ENCODE measurements at places on chromosomes 13 and 19.

DNA sequence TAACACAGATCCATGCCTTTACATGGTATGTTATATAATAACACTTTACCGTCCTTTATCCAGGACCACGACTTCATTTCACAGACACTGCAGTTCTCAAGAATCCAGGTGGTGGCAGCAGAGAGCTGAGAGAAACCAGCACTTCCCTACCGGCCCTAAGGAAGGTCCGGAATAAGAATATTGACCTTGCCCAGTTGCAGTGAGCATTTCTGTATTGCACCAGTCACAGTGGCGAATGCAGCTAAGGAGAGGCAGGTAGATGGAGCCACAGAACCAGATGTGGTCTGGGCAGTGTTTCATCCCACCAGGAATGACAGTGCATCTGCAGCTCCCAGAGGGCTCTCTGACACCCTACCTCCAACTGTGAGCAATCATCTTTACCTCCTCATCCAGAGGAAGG, 44.6 kb downstream of the ZNF787 start:
- peak; percentile 96 for DNase-seq

DNA sequence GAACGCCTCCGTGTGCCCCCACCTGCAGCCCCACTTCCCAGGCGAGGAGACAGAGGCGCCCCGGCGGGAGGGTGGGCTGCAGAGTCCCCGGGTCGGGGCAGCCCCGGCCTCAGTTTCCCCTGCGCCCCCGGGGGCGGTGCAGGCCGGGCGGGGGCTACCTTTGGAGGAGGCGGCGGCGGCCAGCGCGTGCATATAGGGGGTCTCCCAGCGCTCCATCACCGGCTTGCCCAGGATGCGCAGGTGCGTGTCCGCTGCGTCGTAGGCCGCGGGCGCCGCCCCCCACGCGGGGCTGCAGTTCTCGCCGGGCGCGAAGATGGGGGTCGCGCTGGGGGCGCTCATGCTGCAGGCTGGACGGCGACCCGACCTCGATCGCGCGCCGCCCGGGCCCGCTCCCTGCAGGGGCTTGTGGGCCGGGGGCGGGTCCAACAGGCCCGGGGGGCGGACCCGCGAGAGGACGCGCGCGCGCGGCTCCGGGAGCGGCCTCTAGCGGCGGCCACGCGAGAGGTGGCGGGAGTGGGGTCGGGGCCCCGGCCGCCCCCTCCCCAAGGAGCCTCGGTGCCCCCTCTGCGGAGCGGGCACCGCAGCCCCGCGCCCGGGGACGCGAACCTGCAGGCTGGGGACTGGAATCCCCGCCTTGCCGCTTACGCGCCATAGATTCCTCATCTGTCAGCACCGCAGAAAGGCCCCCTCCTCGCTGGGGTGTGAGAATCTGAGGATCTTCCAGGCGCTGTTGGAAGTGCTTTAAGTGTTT, at the start of gene GAMT:
TSS of gene GAMT (minus strand) at position 405 of the 751 bp plus-strand sequence. CDS start at position 339, 66 bp downstream.
- peak; percentile 98 for DNase-seq

DNA sequence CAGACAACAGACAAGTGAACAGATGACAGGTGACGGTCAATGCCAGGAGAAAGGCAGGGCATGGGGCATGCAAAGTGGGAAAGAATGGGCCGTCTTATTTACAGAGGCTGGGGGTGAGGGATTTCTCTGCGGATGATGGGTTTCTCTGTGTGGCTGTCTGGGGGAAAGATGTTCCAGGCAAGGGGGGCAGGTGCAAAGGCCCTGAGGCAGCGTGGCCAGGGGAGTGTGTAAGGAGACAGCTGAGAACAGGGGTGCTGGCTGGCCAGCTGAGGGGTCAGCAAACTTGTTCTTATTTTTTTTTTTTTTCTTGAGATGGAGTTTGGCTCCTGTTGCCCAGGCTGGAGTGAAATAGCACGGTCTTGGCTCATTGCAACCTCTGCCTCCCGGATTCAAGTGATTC, 21.8 kb upstream of the RANBP3 start:
- peak; percentile 5 for DNase-seq

DNA sequence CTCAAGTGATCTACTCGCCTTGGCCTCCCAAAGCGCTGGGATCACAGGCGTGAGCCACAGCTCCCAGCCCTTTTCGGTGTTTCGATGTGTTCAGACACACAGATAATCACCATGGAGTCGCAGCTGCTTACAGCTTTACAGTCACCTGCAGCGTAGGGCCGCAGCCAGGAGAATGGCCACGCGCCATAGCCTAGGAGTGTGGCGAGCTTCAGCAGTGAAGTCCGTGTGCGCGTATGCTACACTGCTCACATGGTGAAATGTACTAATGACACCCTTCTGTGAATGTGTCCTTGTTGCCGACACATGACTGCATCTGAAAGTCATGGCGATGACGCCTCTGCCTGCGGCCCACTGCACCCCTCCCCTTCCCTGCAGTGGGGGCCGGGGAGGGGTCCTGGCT, 23.6 kb downstream of the AP3D1 start:
- DNase-seq, result no peak

GRCh38 chr13:31963631-31964030, 67.9 kb upstream of the FRY start:
- no peak for DNase-seq

GRCh38 chr13:21742096-21742495, 71.2 kb downstream of the FGF9 start:
- DNase-seq, result no peak

DNA sequence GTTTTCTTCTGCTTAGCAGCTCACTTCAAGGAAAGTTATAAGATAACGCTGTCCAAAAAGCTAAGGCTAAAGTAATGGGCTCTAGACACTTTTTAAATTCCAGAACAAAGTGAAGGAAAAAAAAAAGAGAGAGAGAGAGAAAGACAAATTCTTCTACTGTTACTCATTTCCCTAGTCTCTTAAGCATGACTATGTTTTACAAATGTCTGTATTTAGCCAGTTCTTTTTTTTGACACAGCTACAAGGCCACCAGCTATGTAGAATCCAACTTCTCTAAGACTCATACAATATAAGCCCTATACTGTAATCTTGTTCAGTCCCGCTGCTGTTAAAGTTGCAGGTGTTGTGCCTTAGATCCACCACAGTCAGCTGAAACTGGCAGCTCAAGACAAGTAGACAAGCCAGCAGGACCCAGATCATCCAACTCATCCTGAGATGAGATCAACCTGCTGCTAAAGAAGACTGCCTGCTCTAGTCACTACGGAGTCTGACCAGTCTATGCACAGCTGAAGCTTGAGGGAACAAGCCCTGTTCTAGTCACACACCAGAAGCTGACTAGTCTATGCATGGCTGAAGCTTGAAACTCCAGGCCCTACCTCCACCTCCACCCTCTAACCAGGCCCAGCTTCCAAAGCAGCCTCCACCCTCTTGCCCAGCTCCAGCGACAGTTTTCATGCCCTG, 10.3 kb upstream of the ZNF83 start:
- no peak for DNase-seq

- no peak for DNase-seq
These were observed 110.9 kb downstream of the SACS start for GRCh38 chr13:23322353-23323336.

- DNase-seq, result no peak
These were observed 41.6 kb upstream of the ZNF14 start for GRCh38 chr19:19774354-19775033.

- no peak for DNase-seq
These were observed 20.8 kb downstream of the TNFSF14 start for GRCh38 chr19:6649185-6649584.

- DNase-seq, result no peak
These were observed 304.6 kb upstream of the SLC10A2 start for GRCh38 chr13:103370790-103371189.

GRCh38 chr19:39106194-39106593, 19.4 kb upstream of the PAK4 start:
- peak; percentile 77 for DNase-seq

- no peak for DNase-seq
These were observed 69.5 kb upstream of the ANKRD10 start for GRCh38 chr13:110984381-110984780.

GRCh38 chr13:112771877-112772538, 82.2 kb downstream of the ATP11A start:
- DNase-seq, result peak; percentile 65

Data from osteoblast (primary cell).